ENCODE measurements at places on chromosomes 12 and 14. TPM values are rescaled to one million over a fixed set of nuclear protein-coding genes. Genes with fewer than 3 reads are reported as not detected.

- no peak for DNase-seq
These were observed 8.1 kb downstream of the ZFYVE21 start for GRCh38 chr14:103723748-103724081.

DNA sequence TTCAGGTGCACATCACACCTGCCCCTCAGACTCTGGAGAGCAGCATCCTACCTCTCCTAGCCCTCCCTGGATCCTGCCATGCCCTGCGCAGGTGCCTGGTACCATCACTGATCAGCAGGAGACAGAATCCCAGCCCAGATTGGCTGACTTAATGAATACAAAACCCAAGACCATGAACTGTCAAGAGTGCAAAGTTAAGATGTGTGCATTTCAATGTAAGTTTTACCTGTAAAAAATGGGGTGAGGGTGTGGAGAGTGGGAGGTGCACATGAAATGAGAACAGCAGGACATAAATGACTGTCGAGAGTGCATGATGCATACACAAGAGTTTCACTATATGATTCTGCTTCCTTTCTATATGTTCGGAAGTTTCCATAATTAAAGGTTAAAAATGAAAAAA is 57.9 kb upstream of the GPR68 start:
- no peak for DNase-seq

TBX5 gene
- total RNA-seq, result 12.3 TPM

GRCh38 chr12:132561427-132562156 is 48.8 kb downstream of the LRCOL1 start:
- peak; percentile 65 for DNase-seq

GNPNAT1 gene
- 29.4 TPM for total RNA-seq

DNA sequence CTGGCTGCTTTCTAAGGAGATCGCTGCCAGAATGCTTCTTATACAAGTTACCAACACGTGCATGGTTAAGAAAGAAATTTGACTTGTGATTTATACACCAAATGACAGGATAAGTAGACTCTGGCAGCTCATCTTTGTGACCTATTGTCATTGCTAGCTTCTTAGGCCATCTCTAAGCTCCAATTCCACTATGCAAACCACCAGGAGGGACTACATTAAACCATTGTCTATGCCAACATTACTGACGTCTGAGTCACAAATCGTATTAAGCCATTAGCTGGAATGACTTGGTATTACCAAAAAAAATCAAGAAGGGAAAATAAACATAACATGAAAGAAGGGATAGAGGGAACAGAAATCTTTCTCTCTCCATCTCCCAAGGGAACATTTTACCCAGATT is 15.8 kb upstream of the VPS33A start:
- no peak for DNase-seq

- DNase-seq, result no peak
These were observed 231.3 kb upstream of the PWP1 start for GRCh38 chr12:107454109-107454830.

DNA sequence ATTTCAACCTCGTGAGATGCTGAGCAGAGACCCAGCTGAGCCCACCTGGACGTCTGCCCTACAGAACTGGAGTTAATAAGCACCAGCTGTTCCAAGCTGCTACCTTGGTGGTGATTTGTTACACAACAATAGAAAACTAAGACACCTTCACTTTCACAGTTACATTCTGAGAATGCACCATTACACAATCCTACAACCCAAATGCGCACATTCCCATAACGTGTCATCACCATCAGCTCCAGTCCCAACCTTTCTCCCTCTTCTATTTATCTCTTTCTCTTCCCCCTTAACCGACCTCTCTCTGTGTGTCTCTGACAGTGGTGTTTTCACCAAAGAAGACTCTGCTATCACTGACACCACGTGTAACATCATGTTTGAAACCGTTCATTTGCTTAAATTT is 91.9 kb downstream of the TMEM132D start:
- DNase-seq, result no peak

- DNase-seq, result no peak
These were observed 12.3 kb upstream of the SLC35E3 start for GRCh38 chr12:68733661-68734071.

DNA sequence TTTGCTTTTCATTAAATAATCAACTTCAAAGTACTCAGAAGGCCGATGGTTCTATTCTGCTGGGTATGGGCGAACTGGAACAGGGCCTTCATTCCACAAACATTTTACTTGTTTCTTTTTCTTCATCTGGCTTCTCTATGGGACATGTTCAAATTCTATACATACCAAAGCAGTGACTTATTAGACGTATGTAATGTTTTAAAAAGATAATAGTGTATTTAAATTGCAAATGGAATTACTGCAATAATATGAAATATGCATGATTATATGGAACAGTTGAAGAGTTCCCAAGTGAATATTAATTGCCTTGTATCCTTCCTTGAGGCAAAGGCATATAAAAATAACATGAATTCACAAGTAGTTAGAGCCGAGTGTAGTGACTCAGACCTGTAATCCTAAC is 75.5 kb downstream of the FAR2 start:
- DNase-seq, result no peak

GRCh38 chr12:49983892-49984291 is 11.1 kb downstream of the AQP6 start:
- DNase-seq, result peak; percentile 78

POTEG gene
- total RNA-seq, result not detected

PDE3A gene
- 61.6 TPM for total RNA-seq

GRCh38 chr14:58540749-58541632 is 96.8 kb upstream of the DACT1 start:
- DNase-seq, result no peak

GRCh38 chr12:64125913-64126312 is 96.2 kb downstream of the KICS2 start:
- DNase-seq, result no peak

- DNase-seq, result no peak
These were observed 839 bp downstream of the IFT43 start for GRCh38 chr14:75986439-75986765.

GRCh38 chr12:857611-858010 is 91.9 kb downstream of the RAD52 start:
- DNase-seq, result no peak

DNA sequence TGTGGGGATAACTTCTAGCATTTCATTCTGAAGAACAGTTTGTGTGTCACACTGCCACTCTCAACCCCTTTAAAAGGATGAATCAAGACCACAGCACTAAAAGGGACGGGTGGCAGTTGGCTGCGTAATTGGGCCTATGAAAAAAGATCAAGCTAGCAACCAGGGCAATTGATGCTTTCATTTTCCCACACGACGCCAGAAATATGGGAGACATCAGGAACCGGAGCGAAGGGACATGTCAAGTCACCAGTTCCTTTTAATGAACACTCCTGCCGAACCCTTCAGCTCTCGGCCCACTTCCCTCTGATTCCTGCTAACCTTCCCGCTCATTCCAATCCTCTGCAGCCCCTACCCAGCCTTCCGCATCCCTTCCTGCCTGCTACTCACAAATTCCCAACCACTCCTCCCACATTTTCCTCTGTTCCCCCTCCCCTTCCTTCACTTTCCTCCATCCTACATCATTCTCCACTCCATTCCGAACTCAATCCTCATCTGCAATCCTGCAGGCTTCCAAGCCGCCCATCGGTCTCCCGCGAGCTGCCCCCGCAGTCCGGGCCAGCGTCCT is 753 bp downstream of the CSRNP2 start:
- DNase-seq, result no peak

DNA sequence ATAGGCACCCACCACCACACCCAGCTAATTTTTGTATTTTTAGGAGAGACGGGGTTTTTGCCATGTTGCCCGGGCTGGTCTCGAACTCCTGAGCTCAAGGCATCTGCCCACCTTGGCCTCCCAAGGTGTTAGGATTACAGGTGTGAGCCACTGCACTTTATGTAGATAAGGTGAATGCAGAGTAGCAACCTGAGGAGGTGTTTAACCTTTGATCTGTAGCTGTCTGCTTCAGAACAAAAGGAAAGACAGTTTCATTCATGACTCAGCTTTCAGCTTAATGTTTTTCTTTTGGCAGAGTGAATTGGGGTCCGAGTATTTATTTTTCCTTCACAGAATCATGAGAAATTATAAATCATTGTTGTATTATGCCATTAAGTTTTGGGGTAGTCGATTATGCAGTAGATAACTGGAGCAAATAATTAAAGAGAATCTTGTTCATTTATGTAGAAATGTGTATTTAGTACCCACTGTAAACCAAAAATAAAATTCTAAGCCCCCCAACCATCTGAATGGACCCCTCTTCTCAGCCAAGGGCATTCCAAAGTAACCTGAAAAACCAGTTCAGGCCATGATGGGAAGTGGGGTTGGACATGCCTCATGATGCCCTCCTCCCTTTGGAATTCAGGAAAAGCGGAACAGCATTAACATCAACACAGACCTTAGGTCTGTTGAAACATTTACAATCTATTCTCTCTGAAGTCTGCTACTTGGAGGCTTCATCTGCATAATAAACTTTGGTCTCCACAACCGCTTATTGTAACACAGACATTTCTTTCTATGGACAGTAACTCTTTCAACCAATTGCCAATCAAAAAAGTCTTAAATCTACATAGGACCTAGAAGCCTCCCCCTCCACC is 10.7 kb upstream of the STX2 start:
- peak; percentile 70 for DNase-seq

DNA sequence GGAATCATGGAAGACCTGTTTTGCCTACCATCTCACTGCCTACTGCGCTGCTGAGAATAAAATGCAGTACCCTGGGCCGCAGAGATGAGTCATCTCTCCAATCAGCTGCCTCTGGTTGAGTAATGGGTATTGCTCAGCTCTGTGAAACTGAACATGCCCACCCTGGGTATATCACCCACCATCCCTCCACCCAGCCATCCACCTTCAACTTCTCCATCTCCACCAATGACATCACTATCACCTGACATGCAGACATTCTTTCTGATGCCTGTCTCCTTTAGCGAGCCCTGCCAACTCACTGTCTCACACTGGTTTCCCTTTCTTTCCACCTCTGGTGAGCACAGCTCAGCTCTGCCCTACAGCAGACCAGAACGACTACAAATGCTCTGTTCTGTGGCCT is 33.6 kb downstream of the E2F7 start:
- no peak for DNase-seq

DNA sequence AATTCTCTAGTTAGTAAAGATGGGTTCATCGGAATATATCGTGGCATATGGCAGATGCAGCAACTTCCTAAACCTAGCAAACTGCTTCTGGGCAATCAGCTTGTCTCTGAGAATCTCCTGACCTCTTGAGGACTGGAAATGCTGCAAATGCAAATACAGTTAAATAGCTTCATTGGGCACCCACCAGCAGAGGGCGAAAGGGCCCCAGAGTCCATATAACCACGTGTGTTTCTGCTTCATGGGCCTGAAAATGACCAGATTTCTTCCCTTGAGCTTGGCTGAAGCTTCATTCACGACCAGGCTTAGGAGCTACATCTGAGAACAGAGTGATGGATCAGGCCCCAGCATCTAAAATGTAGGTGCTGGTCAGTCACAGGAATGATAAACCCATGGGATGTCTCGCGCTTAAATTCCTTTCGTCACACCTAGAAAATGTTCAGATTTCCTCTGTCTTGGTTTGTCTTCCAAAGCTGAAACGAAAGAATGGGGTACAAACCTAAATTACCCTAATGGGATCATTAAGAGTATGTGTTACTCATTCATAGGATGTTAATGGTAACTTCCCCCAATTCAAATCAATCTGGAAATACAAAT is 1482.5 kb upstream of the TMEM132C start:
- DNase-seq, result peak; percentile 79

TMEM233 gene
- not detected for total RNA-seq

DNA sequence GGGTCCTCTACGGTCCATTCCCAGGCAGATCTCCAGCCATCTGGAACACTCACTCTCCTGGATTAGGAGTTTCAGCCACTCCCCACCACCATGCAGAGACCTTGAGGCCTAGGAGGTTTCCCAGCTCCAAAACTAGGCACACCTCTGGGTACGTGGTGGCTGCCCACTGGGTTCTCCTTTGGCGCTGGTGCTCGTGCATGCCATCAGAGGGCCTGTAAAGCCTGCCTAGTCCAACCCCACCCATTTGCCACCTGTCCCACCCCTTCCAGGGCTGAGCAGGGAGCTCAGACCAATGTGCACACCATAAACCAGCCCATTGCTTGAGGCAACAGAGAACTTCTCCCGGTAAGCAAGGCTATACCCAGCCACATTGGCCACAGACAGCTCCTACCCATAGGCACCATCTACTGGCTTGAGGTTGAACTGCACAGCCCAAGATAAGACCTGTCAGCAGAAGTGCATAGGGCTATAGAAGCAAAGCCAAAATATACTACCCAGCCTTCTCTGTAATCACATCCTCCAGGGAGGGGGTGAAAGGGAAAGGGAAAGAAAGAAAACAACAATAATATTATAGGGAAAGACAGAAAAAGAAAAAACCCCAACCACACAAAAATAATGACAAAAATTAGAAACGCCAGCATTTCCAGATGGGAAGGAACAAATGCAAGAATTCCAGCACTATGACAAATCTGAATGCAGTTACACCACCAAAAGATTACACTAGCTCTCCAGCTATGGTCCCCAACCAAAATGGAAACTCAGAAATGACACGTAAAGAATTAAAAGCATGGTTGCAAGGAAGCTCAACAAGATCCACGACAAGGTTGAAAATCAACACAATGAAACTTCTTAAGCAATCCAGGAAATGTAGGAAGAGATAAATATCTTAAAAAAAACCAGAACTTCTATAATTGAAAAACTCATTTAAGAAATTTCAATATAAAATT is 111.9 kb upstream of the CCDC175 start:
- peak; percentile 66 for DNase-seq

EIF2B1 gene
- total RNA-seq, result 35.0 TPM

ERBB3 gene
- total RNA-seq, result 128 TPM

DNA sequence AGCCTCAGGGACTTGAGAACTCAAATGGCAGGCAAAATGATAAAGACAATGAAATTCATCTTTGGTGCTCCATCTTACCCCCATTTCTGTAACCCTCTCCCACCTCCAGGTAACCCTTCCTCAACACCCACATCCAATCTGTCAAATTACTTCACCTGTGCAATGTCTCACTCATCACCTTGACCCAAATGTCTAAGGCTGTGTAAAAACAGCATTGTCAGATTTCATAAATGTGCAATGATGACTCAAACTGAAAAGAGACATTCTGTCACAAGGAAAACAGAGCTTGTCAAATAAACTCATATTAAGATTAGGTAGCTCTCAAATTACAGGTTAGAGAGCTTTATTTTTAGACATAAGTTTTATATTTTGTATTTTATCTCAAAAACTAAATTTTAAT is 19.9 kb upstream of the COCH start:
- no peak for DNase-seq

DNA sequence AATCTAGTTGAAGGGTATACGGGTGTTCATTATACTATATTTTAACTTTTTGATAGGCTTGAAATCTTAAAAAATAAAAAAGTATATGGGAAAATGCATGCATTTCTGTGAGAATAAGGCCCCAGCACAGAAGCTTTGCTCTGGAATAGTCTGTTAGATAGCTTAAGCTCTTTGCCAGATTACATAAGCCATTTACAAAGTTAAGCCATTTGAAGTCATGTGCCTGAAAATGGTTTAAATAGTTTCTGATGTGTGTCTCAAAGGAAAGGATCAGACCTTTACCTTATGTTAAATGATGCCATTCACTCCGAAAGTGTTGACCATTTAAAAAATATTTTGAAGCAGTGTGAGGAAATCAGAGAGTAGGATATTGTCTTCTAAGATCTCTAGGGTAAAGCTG is 51.3 kb downstream of the WASHC4 start:
- no peak for DNase-seq

FGF6 gene
- not detected for total RNA-seq

Measured in hepatocyte (in vitro differentiated cells).